ENCODE measurements at places on chromosomes 16 and 17.

DNA sequence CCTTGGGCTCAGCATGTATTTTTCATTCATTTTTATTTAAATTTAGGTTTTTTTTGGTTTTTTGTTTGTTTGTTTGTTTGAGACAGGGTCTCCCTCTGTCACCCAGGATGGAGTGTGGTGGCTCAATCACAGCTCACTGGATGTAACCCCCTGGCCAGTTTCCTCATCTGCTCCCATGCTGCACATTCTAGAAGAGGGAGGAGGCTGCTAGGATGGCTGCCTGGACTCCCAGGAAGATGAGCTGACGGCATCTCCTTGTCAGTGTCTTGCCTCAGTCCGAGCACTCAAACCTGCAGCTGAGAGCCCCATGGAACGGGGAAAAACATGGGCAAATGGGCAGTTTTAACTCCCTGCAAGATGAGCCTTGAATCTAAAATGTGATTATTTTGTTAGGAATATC, 7.5 kb downstream of the MEAK7 start:
- no peak overlapping the region for H3K4me3 ChIP-seq
- peaks cover 48% of the 10 kb centered on the region for H3K36me3 ChIP-seq
- H3K4me1 ChIP-seq, result peaks cover 1% of the 10 kb centered on the region
- H3K27ac ChIP-seq, result no peak overlapping the region
- H3K27me3 ChIP-seq, result no peaks in the 10 kb centered on the region

DNA sequence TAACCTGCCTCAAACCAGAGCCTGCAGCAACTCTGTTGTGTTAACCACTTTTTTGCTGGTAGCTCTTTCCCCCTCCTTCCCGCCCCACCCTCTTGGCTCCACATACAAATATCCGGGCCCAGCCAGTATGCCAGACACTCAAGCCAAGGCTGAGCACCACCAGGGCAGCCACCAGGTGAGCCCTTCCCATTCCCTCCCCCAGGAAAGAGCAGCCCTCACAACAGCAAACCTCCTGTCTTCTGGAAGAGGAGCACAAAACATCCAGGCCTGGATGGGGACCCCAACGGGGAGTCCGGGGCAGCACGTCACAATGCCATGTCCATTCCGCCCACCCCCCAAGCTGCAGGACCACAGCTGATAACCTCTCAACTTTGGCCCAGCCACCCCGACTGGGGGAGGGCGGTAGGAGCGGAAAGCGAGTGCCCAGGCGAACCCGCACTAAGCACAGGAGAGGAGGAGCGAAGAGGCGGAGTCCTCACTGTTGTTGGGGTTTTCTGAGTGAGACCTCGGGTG, 757 bp downstream of the ORMDL3 start:
- no peaks in the 10 kb centered on the region for H3K27me3 ChIP-seq
- H3K4me3 ChIP-seq, result peak overlapping the region; percentile 86
- H3K36me3 ChIP-seq, result peaks cover 56% of the 10 kb centered on the region
- H3K27ac ChIP-seq, result peak overlapping the region; percentile 93
- DNase-seq, result peak; percentile 71

GRCh38 chr17:63916566-63917185, 2.0 kb downstream of the GH1 start:
- H3K36me3 ChIP-seq, result no peaks in the 10 kb centered on the region
- H3K27ac ChIP-seq, result no peak overlapping the region

GRCh38 chr16:31064882-31065461, 9.1 kb downstream of the ZNF668 start:
- H3K36me3 ChIP-seq, result peaks cover 64% of the 10 kb centered on the region
- peak overlapping the region; percentile 45 for H3K4me3 ChIP-seq
- H3K4me1 ChIP-seq, result peaks cover 46% of the 10 kb centered on the region
- H3K27me3 ChIP-seq, result no peaks in the 10 kb centered on the region

DNA sequence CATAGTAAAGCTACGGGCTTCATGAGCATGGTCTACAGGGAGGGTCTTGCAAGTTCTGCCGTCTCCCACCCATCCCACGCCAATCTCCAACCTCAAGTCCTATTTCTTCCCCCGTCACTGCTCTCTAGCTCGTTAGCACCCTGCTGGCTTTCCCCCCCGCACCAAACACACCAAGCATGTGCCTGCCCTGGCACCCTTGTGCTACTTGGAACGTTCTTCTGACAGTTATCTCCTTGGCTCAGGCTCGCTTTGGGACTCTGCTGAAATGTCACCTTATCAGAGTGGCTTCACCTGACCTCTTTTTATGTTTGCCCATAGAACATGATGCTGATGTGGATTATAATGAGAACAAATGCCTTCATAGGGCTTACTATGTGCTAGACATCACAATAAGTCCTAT, 21.9 kb downstream of the GLYR1 start:
- H3K4me3 ChIP-seq, result no peak overlapping the region
- H3K4me1 ChIP-seq, result no peaks in the 10 kb centered on the region
- no peak overlapping the region for H3K27ac ChIP-seq

GRCh38 chr16:86398622-86399021, 111.7 kb upstream of the FOXF1 start:
- no peak for DNase-seq
- no peak overlapping the region for H3K4me3 ChIP-seq
- H3K27me3 ChIP-seq, result peaks cover 3% of the 10 kb centered on the region
- H3K4me1 ChIP-seq, result no peaks in the 10 kb centered on the region
- H3K27ac ChIP-seq, result no peak overlapping the region
- H3K36me3 ChIP-seq, result no peaks in the 10 kb centered on the region

- H3K27me3 ChIP-seq, result peaks cover 27% of the 10 kb centered on the region
Measured at GRCh38 chr17:81486199-81486810, 26.3 kb downstream of the ACTG1 start.

- no peak for DNase-seq
- H3K27me3 ChIP-seq, result no peaks in the 10 kb centered on the region
- peaks cover 42% of the 10 kb centered on the region for H3K4me1 ChIP-seq
- H3K36me3 ChIP-seq, result peaks cover 43% of the 10 kb centered on the region
- peak overlapping the region; percentile 99 for H3K4me3 ChIP-seq
- peak overlapping the region; percentile 66 for H3K27ac ChIP-seq
Measured at GRCh38 chr17:39196808-39197291, 619 bp downstream of the CACNB1 start.

DNA sequence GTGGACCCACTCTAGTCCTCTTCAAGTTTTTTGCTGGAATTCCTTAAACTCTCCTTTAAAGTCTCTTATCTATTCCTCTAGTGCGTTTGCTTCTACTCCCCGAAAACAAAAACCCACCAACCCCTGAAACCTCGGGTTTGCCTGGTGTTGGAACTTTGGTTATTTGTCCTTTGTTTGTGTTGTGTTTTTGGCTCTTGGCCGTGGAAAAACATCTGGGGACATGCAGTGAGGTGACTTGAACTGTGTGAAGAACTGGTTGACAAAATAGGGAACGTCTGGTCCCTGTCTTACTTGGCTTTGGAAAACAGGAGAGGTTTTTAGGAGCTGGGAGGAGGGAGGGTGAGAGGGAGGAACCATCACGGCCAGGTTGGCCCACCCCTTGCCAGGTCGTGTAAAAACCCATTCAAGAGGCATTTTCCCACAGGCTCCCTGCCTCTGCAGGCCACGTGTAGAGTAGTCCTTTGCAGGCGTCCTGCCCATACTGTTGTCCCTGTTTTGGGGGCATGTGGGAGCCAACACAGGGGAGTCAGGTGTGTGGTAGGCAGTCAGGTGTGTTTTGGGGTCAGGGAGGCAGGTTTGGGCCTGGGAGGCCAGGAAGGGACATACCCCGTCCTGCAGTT, 169.3 kb downstream of the RAB11FIP4 start:
- H3K36me3 ChIP-seq, result no peaks in the 10 kb centered on the region
- peaks cover 9% of the 10 kb centered on the region for H3K27me3 ChIP-seq
- H3K4me3 ChIP-seq, result peak overlapping the region; percentile 43
- peaks cover 23% of the 10 kb centered on the region for H3K4me1 ChIP-seq
- peak overlapping the region; percentile 33 for H3K27ac ChIP-seq

- H3K27me3 ChIP-seq, result no peaks in the 10 kb centered on the region
- DNase-seq, result no peak
- H3K4me1 ChIP-seq, result peaks cover 88% of the 10 kb centered on the region
- peaks cover 90% of the 10 kb centered on the region for H3K36me3 ChIP-seq
Measured at GRCh38 chr17:38892083-38892482, 22.2 kb downstream of the LASP1 start.

GRCh38 chr17:50189550-50190292, 11.7 kb downstream of the COL1A1 start:
- no peak overlapping the region for H3K4me3 ChIP-seq
- no peak overlapping the region for H3K27ac ChIP-seq
- DNase-seq, result no peak
- peaks cover under 1% of the 10 kb centered on the region for H3K4me1 ChIP-seq
- no peaks in the 10 kb centered on the region for H3K36me3 ChIP-seq
- H3K27me3 ChIP-seq, result peaks cover 2% of the 10 kb centered on the region

DNA sequence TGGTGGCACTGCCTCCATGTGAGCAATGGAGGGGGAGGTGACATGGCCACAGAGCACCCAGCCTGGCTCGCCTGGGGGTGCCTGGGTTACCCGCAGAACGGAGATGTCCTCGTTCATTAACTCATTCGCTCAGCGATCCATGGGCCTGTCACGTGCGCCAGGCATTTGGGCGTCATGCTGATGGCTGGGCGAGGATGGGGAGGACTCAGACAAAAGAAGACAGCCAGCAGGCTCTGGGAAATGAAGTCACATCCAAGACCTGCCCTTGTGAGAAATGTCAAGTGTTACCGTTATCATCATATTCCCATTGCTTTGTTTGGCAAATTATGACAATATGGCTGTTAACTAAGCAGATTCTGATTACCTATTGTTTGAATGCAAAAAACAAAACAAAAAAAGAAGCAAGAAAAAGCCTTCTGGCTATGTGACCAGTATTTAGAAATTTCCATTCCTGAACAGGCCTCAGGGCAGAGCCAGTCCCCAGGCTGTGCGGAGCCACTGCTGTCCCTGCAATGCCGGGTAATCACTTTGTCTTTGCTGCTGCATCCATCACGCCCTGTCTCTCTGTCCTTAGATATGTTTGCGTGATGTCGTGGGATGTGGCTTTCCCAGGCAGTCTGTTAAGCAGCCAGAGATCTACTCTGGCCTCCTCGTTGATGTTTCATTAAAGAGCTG, 57.9 kb downstream of the CMIP start:
- no peak for DNase-seq
- H3K4me3 ChIP-seq, result no peak overlapping the region
- no peaks in the 10 kb centered on the region for H3K27me3 ChIP-seq

DNA sequence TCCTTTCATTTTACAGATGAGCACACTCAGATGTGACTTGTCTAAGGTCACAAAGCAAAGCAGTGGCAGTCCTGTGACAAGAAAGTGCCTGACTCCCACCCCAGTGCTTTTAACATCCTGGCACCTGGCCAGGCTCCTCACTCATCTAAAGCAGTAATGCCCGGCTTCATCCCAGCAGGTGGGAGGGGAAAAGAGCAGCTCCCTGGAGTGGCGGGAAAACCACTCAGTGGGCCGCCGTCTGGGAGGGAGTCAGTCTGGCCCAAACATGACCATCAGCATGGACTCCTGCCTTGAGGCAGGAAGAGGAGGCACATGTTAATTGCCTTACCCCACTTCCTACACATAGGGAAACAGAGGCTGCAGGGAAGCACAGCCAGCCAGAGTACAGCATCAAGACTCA, 2.6 kb downstream of the PCGF2 start:
- H3K36me3 ChIP-seq, result no peaks in the 10 kb centered on the region
- H3K27me3 ChIP-seq, result peaks cover 56% of the 10 kb centered on the region
- H3K4me1 ChIP-seq, result peaks cover 26% of the 10 kb centered on the region
- no peak overlapping the region for H3K4me3 ChIP-seq

DNA sequence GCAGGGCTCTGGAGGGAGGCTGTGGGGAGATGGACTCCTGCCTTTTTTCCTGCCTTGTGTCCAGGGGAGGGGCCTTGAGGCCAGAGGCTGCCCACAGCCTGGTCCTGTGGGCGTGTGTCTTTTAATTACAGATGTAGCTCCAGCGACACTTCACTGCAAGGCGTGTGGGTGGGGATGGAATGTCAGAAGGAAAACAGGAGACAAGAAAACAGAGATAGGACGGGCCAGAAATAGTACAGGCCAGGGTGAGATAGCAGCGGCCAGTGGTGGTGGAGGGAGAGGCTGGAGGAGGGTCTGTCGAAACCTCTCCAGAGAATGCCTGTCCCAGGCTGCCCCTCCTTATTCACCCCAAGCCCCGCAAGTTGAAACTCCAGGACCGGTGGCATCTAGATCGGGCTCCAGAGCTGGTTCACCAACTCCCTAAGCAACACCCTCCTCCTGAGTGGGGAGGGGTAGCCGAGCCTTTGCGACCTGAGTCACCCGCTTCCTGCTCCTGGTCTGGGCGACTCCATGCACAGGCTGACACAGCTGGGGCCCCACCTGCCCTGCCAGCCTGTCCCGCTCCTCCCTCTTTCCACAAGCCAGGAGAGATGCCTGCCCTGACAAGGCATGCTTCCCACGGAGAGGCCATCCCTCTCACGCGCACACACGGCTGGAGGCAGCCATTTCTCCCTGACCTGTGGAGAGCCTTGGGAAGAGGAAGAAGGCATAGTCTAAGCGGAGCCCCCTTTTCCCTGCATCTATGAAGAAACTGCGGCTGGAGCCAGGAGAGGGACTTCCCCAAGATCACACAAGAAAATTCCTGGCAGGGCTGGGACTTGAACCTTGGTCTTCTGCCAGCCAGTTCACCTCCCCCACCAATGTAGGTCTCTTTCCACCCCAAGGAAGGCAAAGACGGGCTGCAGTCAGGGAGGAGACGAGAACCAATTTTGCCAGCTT, 6.6 kb upstream of the JUP start:
- no peak overlapping the region for H3K27ac ChIP-seq
- H3K27me3 ChIP-seq, result peaks cover 2% of the 10 kb centered on the region
- no peak for DNase-seq
- H3K4me1 ChIP-seq, result peaks cover 10% of the 10 kb centered on the region

- DNase-seq, result no peak
- no peak overlapping the region for H3K27ac ChIP-seq
- peaks cover 11% of the 10 kb centered on the region for H3K27me3 ChIP-seq
- no peaks in the 10 kb centered on the region for H3K36me3 ChIP-seq
- H3K4me3 ChIP-seq, result no peak overlapping the region
Measured at GRCh38 chr17:44776628-44777393, 18.0 kb downstream of the ADAM11 start.

DNA sequence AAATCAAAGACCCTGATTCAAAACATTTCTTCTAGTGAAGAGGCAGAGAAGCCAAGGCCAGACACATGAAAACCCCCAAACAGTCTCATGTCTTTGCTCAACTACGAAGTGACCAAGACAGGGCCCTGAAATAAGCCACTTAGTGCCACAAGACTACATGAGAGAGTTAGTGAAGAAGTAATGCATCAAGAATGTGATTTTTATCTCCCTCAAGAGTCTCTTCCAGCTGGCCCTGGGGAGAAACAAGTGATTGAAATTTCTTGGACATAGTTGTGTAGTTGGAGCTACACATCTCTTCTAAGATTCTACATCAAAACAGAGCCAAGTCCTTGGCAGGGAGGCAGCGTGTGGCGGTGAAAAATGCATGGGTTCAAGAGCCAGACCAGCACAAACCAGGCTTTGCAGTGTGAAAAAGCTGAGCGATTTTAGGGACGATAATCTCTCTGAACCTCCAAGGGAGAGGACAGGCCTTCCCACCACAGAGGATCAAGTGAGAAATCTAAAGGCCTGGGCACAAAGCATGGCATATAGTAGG, 30.6 kb downstream of the LYRM1 start:
- no peaks in the 10 kb centered on the region for H3K27me3 ChIP-seq
- H3K36me3 ChIP-seq, result peaks cover 6% of the 10 kb centered on the region

- H3K27ac ChIP-seq, result no peak overlapping the region
- no peak overlapping the region for H3K4me3 ChIP-seq
- H3K36me3 ChIP-seq, result peaks cover 39% of the 10 kb centered on the region
Measured at GRCh38 chr16:5025171-5025632, 8.5 kb downstream of the NAGPA start.

- H3K27ac ChIP-seq, result no peak overlapping the region
- peaks cover 1% of the 10 kb centered on the region for H3K4me1 ChIP-seq
- no peaks in the 10 kb centered on the region for H3K27me3 ChIP-seq
- no peak overlapping the region for H3K4me3 ChIP-seq
Measured at GRCh38 chr17:68470961-68471360, 13.7 kb upstream of the WIPI1 start.
